Sciatic nerve (tissue), 2 donors: ENCODE measurements at places on chromosomes 12 and 14. TPM values are rescaled to one million over a fixed set of nuclear protein-coding genes. Genes with fewer than 3 reads are reported as not detected.

DNA sequence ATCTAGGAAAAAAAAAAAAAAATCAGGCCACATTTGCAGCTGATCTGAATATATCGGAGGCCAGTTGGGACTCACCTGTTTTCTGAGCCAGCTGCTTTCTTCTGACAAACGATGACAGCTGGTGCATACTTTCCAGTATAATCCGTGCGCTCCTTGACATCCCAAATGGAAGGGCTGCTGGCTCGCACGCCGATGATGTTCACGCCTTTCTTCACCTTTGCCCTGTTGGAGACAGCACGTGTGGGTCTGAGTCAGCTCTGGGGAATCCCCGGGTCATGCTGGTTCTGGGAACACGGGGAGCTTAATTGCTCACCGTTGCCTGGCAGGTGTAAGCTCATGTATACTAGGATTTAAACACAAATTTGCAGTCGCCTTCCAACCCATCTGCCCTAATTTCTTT is 372.8 kb downstream of the TMEM132D start:
- no peak for DNase-seq

DNA sequence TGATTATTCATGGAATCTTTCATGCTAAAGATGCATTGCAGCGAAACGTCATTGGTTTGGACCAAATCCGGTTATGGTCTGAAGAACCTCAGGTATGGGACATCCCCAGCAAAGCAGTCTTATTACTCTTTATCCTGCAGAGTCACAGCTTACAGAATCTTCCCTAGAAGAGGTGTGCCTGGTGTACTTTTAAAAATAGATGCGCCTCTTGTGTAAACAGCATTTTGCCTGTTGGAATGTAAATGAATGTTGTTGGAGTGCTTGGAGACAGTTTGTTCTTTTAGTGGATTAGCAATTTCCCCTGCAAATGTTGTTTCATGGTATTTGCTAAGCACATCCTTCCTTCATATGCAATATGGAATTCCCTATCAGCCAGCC is 242.5 kb downstream of the ZFP36L1 start:
- no peak for DNase-seq

DNA sequence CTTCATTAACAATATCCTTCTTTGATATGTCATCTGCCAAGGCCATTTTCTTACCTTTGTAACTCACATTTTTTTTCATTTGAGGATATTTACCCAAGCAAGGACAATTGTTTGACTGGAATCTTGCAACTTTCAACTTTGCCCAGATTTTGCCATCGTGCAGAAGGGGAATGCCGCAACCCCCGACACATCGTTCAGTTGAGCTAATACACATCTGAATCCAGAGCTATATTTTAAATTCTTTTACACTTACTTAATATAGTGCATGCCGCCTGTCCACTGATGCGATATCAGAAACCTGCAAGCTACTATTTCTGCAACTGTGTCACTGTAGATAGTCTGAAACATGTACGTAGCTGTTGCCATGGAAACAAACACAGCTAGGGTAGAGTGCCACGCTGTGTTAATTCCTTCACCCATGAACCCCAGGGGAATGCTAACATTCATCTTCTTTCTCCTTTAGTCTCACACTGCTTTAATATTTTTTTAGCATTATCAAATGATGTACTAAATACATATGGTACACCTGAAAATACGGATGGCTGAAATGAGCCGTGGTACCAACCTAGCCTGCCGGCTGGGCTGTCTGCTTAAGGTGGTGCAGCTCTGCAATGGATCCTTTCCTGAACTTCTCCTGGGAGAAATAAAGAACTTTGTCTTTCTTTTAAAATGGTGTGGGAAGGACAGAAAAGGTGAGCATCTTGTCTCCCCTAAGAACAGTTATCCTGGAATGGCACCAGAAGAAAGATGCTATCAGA is 77.0 kb upstream of the FOXN3 start:
- DNase-seq, result no peak

TEDC1 gene
- 14.1 TPM for total RNA-seq

ASB2 gene
- total RNA-seq, result 1.4 TPM

HCAR1 gene
- total RNA-seq, result 1.4 TPM

DNA sequence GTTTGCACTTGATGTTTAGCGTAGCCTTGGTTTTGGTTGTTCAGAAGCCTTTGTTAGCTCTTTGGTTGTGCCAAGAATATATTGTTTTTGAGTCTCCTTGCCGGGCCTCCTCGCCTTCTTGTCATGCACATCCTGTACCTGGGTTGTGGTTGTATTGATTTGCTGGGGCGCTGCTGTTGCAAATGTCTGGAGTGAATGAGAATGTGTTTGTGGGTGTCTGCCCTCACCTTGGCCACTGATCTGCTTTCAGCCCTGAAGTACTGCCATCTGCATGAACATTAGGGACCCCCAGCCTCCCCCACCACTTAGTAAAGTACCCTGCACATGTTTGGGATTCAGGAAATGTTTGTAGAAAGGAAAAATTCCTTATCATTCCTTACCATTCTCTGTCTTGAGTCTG is 16.5 kb downstream of the PRKCH start:
- DNase-seq, result no peak

POMT2 gene
- total RNA-seq, result 30.4 TPM

DNA sequence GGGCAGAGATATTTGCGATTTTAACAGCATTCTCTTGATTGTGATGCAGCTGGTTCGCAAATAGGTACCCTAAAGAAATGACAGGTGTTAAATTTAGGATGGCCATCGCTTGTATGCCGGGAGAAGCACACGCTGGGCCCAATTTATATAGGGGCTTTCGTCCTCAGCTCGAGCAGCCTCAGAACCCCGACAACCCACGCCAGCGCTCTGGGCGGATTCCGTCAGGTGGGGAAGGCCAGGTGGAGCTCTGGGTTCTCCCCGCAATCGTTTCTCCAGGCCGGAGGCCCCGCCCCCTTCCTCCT is 271 bp upstream of the PSEN1 start:
- no peak for DNase-seq

SPX gene
- total RNA-seq, result 1.3 TPM

DNA sequence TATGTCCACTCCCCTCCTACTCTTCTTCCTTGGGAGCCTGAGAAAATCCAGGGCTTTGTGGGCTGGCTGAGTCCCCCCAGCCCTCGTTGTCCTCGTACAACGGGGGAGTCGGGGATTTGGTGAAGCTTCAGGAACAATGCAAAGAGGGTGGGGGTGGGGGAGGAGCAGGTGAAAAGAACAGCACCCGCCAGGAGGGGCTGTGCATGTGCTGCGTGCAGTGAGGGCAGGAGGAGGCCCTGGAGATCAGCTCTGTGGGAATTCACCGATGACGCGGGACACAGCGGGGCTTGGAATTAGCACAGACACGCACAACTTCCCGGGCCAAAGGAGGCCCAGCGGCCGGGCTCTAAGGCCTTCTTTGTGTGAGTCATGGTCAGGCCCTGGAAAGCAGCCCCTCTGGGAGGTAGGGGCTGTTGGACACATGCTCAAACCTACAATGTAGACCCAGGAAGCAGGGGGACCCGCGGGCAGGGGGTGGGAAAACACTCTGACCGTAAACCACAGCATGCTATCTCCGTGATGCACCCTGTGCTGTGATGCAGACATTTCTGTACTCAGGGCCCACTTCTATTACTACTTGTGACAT is 32.8 kb downstream of the RBM19 start:
- DNase-seq, result peak; percentile 65

HOXC13 gene
- 0.22 TPM for total RNA-seq

- no peak for DNase-seq
These were observed 45.6 kb downstream of the GUCY2C start for GRCh38 chr12:14650789-14651188.

GUCY2C gene
- not detected for total RNA-seq

DNA sequence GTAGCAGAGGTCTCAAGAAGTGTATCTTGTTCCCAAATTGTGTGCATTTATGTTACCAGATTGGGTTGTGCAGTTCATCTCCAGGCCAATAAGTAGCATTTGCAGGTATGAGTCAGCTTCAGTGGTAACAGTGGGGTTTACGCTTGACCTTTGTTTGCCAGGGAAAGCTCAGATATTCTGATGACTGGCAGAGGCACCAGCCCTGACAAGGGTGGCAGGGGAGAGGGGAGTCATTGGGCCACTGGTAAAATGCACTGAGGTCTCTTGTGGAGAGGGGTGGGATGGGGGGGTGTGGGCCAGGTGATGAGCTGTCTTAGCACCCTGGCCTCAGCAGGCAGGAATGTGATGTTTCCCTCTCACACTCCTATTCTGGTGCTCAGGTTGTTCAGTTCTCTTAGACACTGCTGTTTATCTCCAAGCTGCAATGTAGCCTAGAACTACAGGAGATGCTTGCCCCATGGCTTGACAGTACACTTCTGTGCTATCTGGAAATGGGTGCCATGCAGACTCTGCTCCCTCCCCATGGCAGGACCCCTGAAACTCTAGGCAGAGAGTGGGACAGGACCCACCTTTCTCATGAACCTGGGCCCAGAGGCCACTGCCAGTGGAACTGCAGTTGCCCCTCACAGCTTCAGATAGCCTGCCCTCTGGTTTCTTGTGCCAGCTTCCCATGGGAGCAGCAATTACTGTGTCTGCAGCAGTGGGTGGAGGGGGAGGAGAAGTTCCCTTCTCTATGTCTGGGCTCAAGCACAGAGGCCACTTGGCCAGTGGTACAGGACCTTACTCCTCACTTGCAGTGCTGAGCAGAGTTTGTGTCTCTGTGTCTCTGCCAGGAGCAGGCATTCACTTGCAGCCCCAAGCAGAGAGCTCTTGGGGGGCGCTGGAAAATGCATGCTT is 31.9 kb downstream of the USP15 start:
- DNase-seq, result no peak

DNA sequence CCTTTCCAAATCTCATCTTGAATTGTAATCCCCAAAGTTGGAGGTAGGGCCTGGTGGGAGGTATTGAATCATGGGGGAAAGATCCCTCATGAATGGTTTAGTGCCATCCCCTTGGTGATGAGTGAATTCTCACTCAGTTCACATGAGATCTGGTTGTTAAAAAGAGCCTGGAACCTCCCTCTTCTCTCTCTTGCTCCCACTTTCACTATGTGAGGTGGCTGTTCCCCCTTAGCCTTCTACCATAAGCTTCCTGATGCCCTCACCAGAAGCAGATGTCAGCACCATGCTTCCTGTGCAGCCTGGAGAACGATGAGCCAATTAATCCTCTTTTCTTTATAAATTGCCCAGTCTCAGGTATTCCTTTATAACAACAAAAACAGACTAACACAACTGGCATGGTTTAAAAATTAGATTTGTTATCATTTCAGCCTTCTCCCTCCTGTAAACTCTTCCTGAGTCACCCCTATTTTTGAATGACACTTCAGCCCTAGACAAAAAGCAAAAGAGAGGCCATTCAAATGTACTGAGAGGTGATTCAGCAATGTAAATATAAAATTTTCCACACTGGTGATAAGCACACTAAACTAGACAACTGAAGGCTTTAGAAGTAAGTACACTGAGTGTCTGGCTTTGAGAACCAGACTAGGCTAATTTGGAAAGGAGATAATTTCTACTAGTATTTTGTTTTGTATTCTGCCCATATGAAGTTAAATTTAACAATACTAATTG is 212.1 kb upstream of the ABCD2 start:
- DNase-seq, result no peak

OLR1 gene
- total RNA-seq, result 33.1 TPM

B4GALNT1 gene
- 16.6 TPM for total RNA-seq
